Activated CD8-positive, alpha-beta T cell treated with anti-CD3 and anti-CD28 coated beads for 36 hours (primary cell): ENCODE measurements at places on chromosomes 13 and 19. TPM values are rescaled to one million over a fixed set of nuclear protein-coding genes. Genes with fewer than 3 reads are reported as not detected.
A peak's percentile ranks its signal among the peaks of the same experiment; 100 is the strongest.

- no peak for DNase-seq
These were observed 41.4 kb upstream of the OBI1 start for GRCh38 chr13:78700121-78700910.

DNA sequence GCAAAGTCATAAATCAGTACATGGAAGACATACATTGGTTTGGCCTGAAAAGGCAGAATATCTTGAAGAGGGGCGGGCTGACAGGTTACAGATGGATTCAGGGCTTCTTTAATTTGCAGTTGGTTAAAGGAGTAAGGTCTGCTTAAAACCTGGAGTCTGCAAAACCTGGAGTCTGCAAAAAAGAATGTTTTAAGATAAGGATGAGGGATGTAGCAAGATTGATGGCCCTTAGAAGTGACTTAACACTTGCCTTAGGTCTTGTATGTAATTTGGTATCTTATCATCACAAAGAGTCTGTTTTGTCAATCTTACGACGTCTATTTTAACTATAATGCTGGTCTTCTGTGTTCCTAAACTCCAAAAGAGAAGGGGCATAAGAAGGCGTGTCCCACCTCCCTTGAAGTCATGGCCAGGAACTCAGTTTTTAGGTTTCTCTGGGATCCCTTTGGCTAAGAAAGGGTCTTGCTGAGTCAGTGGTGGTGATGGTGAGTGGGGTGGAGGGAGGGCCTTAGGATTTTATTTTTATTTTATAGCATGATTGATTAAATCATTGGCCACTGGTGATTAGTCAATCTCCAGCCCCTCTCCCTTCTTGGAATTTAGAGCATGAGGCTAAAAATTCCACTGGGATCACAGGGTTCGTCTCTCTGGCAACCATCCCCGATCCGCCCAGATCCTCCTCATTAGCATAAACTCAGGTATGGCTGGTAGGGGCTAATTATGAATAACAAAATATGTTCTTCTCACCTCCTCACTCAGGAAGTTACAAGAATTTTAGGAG is 10.1 kb upstream of the HAS1 start:
- DNase-seq = no peak

GRCh38 chr19:4369109-4369887 is 25.9 kb downstream of the MPND start:
- DNase-seq = peak; percentile 89

GRCh38 chr13:29679396-29680053 is 84.0 kb upstream of the SLC7A1 start:
- no peak for DNase-seq

- no peak for DNase-seq
These were observed 24.6 kb downstream of the POP4 start for GRCh38 chr19:29630655-29631054.

DNA sequence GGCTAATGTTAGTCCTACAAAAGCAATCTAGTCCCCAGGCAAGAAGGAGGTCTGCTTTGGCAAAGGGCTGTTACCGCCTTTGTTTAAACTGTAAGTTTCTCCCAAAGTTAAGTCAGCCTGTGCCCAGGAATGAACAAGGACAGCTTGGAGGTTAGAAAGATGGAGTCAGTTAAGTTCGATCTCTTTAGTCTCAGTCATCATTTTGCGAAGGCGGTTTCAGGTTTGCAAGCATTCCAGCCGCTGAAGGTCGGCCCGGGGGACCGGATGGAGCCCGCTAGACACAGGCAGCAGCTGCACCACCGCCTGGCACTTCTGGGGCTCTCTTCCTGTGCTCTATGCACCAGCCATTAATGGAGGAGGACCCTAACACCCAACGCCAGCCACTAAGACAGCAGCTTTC is 91.3 kb downstream of the STK24 start:
- no peak for DNase-seq

- no peak for DNase-seq
These were observed 257.2 kb downstream of the DIAPH3 start for GRCh38 chr13:59906413-59907049.

DNA sequence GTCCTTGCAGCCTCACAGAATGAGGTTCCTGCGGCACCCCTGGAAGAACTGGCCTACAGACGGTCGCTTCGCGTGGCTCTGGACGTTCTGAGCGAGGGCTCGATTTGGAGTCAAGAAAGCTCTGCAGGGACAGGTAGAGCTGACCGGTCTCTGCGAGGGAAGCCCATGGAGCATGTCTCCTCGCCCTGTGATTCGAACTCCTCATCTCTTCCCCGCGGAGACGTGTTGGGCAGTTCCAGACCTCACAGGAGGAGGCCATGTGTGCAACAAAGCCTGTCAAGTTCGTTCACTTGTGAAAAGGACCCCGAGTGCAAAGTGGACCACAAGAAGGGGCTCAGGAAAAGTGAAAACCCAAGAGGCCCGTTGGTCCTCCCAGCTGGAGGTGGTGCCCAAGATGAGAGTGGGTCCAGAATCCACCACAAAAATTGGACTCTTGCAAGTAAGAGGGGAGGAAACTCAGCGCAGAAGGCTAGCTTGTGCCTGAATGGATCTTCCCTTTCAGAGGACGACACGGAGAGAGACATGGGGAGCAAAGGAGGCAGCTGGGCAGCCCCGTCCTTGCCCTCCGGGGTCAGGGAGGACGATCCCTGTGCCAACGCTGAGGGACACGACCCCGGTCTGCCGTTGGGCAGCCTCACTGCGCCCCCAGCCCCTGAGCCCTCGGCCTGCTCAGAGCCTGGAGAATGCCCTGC is 23.4 kb upstream of the NDUFS7 start:
- no peak for DNase-seq

GRCh38 chr19:18278521-18279265 is 2.7 kb downstream of the JUND start:
- DNase-seq = peak; percentile 77

DNA sequence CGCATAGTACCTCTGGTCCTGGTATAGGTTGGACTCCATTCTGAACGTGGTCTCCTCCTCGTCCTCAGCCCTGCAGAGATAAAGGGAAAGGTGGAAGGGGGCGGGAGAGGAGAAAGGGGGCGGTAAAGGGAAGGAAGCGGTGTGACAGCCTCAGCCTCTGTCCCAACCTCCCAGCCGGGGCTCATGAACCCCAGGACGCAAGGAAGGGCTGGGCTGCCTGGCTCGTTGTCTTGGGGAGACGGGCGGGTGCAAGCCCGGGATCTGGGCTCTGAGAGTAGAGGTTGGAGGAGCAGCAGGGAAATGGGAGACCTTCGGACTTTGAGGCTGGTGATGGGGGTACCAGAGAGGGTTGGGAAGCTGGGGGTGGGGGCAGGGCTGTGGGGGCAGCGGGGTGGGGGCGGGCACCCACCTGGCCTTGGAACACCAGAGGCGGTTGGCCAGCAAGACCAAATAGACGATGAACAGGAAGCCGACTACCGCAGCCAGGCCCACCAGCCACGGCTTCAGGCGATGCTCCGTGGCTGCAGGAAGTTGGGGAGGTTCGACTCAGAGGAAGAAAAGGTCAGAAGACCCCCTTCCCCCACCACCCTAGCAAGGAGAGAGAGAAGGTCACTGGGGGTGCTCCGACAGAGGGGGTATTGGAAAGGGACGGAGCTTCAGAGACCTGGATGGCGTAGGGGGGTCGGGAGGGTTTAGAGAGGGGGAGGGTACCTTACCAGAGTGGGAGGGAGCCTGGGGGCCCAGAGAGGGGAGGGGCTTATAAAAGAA is 1.7 kb downstream of the SMIM24 start:
- DNase-seq = peak; percentile 52

GRCh38 chr13:41452462-41452861 is 4.9 kb upstream of the RGCC start:
- peak; percentile 17 for DNase-seq

GRCh38 chr13:41590643-41591042 is 133.3 kb downstream of the RGCC start:
- DNase-seq = no peak

GRCh38 chr13:34577051-34577450 is 365.0 kb upstream of the NBEA start:
- no peak for DNase-seq

CADM4 gene
- total RNA-seq = 0.22 TPM

C3 gene
- 1.1 TPM for total RNA-seq
